GF-D8 (cell line): ENCODE measurements at places on chromosomes 5 and 9.

GRCh38 chr5:166602271-166602670, 1689.2 kb upstream of the WWC1 start:
- no peak for DNase-seq

GRCh38 chr9:108811944-108812343, 43.8 kb downstream of the ACTL7B start:
- no peak for DNase-seq

- no peak for DNase-seq
These were observed 82.8 kb downstream of the CAAP1 start for GRCh38 chr9:26809795-26810194.

DNA sequence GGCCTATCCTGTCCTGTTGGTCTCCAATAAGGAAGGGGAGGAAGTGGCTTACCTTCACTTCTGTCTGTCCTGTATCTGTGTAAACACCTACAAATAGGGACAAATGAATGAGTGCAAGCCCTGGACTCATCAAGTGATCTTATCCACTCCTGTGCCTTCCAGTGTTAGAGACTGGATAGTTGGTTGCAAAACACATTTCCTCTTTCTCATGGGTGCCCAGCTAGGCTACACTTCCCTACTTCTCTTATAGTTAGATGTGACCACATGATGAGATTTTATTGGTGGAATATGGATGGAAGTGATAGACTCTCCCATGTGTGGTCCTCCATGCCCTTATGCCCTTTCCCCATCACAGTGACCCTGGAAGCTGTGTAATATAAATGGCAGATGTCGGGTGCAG, 16.9 kb upstream of the PFDN1 start:
- peak; percentile 6 for DNase-seq

- no peak for DNase-seq
These were observed 330.7 kb upstream of the ADAMTSL1 start for GRCh38 chr9:18143073-18143745.

DNA sequence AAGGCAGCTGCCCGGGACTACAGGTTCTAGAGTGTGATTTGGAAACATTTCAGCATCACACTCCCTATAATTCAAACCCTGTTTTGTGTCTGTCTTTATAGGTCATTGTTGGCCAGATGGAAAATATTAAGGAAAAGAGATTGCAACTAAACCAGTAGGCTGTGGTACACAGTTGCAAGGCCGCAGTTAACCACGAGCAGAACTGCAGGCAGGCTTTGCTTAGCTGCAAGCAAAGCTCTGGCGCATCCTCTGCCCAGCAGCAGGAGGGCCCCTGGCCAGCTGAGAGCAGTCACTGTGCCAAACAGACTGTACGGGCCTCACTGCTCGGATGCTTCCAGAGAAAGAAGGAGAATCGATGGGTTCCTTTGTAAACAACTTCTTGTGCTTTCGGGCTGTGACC, 204.5 kb downstream of the DENND1A start:
- DNase-seq: no peak

GRCh38 chr5:157575381-157576020, at the start of gene ADAM19:
Gene ADAM19, minus strand, starts transcription at chr5:157575775. Its CDS starts 79 bp downstream, at chr5:157575696.
- no peak for DNase-seq

- DNase-seq: no peak
These were observed 988.3 kb downstream of the TLE1 start for GRCh38 chr9:80701061-80701460.

DNA sequence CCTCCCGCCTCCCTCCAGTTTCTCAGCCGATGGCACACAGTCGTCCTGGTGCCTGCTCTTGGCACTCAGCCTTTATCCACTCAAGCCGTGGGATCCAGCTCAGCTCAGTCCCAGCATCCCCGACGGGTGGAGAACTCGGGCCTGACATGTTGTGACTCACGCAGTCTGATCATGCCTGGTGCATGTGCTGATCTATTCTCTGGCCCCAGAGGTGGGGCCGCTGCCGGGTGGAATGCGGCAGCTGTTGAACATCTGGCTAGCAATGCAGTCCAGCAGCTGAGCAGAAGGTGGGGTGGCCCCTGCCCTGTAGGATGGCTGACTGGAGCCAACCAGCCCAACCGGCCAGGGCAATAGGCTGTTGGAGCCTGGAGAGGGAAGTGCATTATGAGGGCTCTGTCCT, 1.7 kb upstream of the AIF1L start:
- no peak for DNase-seq

- no peak for DNase-seq
These were observed 126.8 kb downstream of the EHMT1 start for GRCh38 chr9:137745541-137745991.

DNA sequence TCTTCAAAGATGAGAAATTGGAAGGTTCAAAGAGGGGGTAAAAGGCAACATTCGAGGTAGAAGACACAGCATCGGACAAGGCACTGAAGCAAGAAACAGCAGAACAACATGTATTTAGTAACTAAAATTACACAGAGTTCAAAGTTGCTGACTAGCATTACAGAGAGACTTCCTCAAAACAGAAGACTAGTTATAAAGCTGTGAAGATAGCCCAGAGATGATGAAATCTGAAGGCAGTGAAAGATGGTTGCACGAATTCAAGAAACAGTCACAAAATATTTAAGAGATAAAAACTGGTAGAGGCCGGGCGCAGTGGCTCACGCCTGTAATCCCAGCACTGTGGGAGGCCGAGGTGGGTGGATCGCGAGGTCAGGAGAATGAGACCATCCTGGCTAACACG, 16.3 kb downstream of the MAPKAP1 start:
- no peak for DNase-seq

- DNase-seq: no peak
These were observed 67.8 kb downstream of the EBF1 start for GRCh38 chr5:159031915-159032314.

DNA sequence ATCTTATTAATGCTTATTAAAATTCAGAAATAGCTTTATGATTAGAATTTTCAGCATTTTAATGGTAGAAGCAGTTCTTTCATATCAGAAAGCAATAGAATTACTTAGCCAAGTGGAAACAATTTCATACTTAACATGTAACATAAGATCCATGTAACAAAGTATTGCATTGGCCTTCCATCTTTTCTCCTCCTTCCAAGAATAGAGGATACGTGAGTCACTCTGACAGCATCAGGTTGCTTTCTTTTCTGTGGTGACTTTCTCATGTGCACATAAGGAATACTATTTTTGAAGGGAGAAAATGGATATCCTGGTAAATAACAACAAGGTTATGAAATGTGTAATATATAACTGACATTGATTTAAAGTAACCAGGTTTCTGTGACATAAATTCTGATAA, 272.2 kb downstream of the ANXA1 start:
- no peak for DNase-seq

GRCh38 chr9:14547245-14548060, 145.8 kb downstream of the ZDHHC21 start:
- no peak for DNase-seq

DNA sequence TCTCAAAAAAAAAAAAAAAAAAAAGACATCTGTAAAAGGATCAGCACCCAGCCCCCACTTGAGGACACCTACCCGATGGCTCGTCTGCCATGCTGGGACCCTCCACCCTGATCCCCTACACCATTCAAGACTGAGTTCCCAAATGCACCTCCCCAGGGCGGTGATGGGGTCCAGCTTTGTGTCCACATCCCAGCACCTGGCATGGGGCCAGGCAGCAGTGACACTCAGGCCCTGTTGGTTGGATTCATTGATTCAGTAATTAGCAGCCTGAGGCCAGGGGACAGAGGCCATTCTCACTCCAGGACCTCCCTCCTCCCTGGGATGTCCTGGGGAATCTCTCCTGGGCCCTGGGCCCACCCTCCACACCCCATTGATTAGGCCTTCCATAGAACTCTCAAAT, 88.8 kb upstream of the RUFY1 start:
- DNase-seq: no peak

- DNase-seq: no peak
These were observed 119.9 kb downstream of the SPATA31D1 start for GRCh38 chr9:82108474-82108873.

- no peak for DNase-seq
These were observed 65.6 kb downstream of the COL5A1 start for GRCh38 chr9:134707031-134707680.

GRCh38 chr5:74594137-74595040, 46.1 kb downstream of the ENC1 start:
- no peak for DNase-seq

DNA sequence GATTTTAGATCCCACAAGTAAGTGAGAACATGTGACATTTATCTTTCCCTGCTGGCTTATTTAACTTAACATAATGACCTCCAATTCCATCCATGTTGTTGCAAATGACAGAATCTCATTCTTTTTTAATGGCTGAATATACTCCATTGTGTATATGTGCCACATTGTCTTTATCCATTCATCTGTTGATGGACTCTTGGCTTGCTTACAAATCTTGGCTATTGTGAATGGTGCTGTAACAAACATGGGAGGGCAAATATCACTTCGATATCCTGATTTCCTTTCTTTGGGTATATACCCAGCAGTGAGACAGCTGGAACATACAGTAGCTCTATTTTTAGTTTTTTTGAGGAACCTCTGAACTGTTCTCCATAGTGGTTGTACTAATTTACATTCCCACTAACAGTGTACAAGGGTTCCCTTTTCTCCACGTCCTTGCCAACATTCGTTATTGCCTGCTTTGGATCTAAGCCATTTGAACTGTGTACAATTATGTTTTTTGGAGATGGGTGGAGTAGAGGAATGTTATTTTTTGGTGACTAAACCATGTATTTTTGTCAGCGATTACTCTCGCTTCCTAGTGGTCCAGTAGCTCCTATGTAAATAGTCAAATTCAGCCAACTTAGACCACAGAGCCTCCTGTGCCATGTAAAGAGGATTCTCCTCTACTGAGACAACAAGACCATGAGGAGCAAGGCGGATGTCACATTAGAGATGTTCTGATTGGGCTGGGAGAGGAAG, 60.6 kb downstream of the TNFSF15 start:
- no peak for DNase-seq

GRCh38 chr5:135395866-135396265, 3.2 kb downstream of the MACROH2A1 start:
- no peak for DNase-seq

- DNase-seq: no peak
These were observed 17.1 kb downstream of the IER5L start for GRCh38 chr9:129160712-129161533.

GRCh38 chr9:136060671-136061371, 34.3 kb downstream of the NACC2 start:
- no peak for DNase-seq

- no peak for DNase-seq
These were observed 385.6 kb downstream of the CTNND2 start for GRCh38 chr5:11518676-11519075.

- no peak for DNase-seq
These were observed 60.6 kb downstream of the NSUN2 start for GRCh38 chr5:6572086-6572824.

DNA sequence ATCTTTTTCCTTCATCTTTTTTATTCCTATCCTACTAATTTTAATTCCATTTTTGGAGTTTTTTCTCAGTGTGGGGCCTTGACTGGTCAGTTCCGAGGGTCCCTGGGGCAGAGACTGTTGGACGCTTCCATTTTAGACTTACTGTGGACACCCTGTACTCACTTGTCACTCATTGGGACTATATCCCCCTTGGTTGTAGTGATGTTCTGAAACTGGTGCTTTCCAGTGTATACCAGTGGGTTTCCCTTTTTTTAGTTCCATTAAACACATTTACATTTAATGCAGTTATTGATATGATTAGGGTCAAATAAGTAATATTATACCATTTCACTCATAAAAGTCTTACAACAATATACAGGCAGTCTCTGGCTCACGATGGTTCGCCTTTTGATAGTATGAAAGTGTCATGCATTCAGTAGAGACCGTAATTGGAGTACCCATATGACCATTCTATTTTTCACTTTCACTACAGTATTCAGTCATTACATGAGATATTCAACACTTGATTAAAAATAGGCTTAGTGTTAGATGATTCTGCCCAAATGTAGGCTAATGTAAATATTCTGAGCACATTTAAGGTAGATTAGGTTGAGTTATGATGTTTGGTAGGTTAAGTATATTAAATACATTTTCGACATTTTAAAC, 46.0 kb downstream of the CNOT6 start:
- no peak for DNase-seq

DNA sequence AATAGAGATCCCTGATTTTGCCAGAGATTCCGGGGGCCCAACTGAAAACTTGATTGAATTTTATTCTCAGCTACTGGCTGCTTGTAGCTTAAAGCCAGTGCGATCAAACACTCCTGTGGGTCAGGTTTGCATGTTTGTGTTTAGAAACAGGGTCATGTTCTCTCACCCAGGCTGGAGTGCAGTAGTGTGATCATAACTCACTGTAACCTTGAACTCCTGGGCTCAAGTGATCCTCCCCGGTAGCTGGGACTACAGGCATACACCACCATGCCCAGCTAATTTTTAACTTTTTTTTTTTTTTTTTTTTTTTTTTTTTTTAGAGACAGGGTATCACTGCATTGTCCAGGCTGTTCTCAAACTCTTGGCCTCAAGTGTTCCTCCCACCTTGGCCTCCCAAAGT, 66.6 kb downstream of the LRRC70 start:
- DNase-seq: no peak

- no peak for DNase-seq
These were observed 70.7 kb upstream of the CPLX2 start for GRCh38 chr5:175800656-175801081.

DNA sequence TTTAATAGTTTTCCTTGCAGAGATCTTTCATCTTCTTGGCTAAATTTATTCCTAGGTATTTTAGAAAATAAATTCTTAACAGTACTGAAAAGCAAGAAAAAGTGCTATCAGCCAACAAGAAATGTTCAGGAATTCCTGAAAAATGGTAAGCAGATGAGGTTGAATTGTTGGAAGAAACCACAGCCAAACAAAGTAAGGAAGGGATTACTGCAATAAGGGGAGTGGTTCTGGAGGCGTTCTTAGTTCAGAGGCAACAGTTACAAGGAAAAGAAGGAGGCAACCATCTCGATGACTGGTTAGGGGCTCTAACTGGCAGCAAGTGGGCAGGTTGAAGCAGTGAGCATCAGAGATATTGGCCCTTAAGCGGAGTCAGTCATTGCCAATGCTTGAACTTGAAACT, 12.8 kb upstream of the OR13J1 start:
- no peak for DNase-seq

- no peak for DNase-seq
These were observed 6.9 kb downstream of the LPCAT1 start for GRCh38 chr5:1516615-1517601.

GRCh38 chr9:92734931-92735635, 29.6 kb downstream of the BICD2 start:
- DNase-seq: no peak

- DNase-seq: no peak
These were observed 192.1 kb upstream of the TRIM32 start for GRCh38 chr9:116494815-116495634.

DNA sequence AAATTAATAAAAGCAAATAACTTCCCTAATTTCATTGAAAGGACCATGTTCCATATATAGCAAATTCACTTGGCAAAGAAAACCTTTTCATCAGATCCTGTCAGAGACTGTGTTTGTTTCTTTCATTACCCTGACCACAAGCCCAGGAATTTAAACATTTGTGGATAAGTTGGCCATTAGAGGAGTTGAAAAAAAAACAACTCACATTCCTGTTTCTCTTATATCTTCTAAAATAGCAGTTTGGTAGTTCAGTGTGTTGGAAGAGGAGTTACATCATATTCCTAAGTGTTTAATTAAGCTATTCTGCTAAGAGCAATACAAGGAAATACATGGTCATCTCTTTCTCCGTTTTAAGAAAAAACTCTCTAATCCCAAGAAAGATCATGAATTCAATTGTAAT, 505.6 kb downstream of the TLE1 start:
- no peak for DNase-seq

- DNase-seq: no peak
These were observed 353 bp upstream of the TMED9 start for GRCh38 chr5:177591690-177592009.

- DNase-seq: no peak
These were observed 262.8 kb downstream of the RFX3 start for GRCh38 chr9:3262826-3263529.
